ENCODE measurements at places on chromosomes 12 and 14.

DNA sequence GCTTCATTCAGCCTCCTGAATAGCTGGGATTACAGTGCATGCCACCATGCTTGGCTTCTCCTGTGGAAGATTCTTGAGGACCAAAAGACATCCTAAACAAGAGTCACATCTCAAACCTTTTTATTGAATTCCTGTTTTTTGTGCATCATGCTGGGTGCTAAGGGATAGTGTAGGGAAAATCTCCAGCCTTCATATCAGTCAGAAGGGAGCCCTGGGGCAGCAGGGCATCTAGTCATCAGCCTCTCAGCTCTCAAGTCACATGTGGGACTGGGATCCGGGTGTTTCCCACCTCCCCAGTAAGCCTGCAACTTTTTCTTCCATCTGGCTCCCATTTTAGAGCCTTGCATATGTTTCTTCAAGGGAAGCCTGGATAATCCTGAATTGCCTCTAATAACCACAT is 25.1 kb upstream of the OASL start:
- no peak for DNase-seq

GRCh38 chr14:29627137-29627536 is 300.5 kb downstream of the PRKD1 start:
- DNase-seq = no peak

DNA sequence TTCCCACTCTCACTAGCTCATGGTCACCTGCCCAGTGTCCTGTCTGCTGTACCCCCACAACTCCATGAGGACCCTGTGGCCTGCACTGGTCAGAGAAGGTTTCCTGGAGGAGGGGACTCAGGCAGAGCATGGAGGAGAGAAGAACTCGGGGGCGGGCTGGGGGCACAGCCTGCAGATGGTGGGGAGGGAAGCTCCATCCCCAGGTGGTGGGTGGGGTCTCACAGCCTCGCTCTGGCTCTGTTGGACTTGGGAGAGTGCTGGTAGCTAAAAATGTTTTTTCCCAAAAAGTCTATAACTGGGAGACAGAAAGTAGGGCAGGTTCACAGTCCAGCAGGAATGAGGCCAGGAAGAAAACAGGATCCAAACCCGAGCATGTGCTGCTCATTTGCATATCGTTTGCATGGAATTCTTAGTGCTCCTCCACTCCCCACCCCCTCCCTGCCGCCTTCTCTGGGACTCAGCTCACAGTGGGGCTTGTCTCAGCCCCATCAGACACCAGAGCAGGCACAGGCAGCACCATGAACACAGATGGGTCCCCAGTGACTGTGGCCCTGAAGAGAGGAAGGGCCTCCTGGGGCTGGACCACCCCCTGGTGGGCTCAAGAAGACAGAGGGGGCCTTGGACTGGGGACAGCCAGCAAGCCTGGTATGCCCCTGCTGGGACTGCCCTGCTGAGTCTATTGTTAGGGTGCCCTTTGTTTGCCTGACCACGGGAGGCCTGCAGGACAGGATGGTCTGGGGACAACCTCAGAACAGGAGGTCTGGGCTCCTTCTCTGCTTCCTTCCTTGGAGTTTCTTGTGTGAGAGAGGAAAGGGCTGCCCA is 67.0 kb upstream of the SFSWAP start:
- DNase-seq = no peak

GRCh38 chr12:47591795-47592194 is 114.0 kb downstream of the RPAP3 start:
- no peak for DNase-seq

DNA sequence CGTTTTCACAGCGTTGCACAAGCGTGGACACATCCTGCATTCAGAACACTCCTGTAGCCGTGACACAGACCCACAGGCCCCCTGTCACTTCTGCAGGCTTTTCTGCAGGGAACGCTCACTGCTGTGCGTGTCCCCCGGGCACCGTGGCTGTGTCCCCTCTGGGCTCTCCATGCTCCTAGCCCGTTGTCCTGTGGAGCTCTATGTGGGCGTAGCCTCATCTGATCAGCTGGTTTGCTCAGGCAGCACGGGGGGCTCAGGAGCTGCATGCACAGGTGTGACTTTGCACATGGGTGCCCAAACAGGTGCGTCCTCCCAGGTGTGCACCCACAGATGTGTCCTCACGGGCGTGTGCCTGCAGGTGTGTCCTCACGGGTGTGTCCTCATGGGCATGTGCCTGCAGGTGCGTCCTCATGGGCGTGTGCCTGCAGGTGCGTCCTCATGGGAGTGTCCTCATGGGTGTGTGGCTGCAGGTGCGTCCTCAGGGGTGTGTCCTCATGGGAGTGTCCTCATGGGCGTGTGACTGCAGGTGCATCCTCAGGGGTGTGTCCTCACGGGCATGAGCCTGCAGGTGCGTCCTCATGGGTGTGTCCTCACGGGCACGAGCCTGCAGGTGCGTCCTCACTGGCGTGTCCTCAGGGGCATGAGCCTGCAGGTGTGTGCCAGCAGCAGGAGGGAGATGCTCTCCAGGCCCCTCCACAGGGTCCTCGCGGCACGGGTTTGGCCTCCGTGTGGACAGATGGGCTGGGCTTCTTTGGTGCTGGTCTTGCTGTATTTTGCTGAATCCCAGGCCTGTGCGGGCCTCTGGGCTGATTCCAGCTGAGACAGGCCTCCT is 17.5 kb downstream of the MTA1 start:
- no peak for DNase-seq

DNA sequence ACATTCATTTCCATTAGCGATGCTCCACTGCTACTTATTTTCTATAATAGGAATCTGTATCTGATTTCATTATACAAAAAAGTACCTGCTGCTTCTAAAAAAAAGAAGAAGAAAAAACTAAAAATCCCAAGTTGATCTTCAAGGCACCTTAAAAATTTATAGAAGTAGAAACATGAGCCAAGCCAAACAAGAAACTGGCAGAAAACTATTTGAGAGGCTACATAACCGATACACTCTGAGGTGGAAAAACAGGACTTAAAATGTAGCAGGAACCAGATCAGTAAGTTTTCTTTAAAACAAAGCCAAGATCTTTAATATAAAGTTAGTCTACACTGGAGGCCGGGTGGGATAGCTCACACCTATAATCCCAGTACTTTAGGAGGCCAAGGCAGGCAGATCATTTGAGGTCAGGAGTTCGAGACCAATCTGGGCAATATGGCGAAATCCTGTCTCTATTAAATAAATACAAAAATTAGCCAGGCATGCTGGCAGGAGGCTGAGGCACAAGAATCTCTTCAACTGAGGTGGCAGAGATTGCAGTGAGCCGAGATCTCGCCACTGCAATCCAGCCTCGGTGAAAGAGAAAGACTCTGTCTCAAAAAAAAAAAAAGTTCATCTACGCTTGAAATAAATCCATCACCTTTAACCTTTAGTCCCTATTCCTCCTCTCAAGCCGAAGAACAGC is 278.6 kb downstream of the MED13L start:
- no peak for DNase-seq

GRCh38 chr12:15777355-15778012 is 11.7 kb downstream of the EPS8 start:
- no peak for DNase-seq

DNA sequence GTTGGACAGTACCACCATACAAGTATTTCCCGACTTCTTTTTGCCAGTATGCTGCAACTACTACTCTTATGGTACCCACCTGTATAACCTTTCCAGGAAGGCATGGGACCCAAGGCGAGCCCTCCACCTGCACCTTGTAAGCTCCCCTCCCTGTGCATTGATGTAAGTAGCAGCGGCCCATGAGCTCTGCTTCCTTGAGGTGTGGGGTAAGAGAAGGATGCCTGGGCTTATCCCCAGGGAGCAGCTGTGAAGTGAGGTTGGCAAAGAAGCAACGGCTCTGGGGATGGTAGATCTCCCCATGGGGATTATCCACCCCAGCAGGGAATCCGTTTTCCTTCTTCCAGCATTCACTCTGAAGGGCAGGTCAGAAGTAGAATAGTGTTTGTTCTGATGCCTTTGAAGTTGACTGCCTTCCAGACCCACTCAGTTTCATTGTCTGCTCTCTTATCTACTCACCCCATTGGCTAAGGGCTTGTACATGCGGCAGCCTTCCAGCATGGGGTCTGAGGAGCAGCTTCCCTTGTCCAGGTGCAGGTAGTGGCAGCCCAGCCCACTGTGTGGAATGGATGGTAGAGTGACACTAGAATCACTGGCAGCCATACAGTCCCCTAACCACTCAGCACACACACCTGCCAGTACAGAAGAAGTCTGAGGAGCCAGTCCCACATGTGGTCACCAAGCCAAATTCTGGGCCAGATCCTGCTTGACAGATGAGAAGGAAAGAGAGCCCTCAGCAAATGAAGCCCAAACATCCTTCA is 3.4 kb downstream of the CIROP start:
- no peak for DNase-seq

DNA sequence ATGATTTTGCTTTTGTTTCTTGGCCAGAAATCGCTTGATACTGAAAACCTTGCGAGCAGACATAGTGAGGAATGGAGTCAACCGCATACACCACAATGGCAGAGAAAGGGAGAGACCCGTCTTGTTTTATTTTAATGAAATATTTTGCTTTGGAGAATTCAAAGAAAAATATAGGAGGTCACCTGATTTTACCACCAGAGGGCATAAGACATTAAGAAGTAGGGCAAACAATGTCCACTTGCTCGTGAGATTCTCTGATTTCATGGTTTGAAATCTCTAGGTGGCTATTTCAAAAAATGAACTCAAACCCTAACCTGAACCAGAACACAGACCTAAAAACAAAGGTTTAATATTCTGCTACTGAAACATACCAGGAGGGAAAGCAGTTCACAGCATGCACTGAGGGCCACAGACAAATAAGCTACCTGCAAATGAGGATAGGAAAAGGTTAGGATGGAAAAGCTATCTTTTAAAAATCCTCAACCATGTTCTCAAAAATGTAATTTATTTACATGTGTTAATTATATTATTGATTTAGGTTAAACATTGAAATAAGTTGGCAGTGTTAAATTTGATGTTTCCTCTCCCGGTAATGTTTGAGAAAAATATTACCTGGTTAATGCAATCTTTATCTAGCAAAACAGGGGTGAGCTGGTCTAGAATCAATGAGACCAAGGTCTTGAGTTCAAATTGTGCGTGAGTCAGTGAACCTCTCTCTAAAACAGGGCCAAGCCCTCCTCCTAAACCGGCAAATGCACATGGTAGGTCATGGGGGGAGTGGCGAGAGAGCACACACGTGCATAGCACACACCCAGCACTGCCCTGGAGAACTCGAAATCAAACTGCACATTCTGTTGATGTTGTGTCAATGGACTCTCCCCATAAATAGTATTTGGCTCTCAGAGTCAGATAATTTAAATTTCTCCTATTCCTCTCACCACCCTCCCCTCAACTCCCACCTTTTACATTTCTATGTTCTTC is 12.5 kb downstream of the IFNG-AS1 start:
- peak; percentile 20 for DNase-seq

DNA sequence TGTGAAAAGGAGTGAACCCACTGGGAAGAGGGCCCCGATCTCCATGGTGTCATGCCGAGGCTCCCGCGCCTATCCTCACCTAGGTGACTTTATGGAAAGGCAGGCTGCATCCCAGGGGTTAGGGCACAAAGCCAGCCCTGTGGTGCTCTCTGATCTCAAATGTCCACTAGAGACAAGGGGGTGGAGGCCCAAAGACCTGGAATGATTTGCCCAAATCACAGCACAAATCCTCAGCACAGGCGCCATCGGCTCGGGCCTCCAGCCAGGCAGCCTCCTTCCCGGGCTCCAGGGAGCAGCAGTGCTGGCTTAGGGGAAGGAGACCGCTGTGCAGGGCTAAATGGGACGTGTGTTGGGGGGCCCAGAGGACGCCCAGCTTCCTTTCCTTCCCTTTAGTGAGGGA is 17.6 kb downstream of the CHGA start:
- no peak for DNase-seq

DNA sequence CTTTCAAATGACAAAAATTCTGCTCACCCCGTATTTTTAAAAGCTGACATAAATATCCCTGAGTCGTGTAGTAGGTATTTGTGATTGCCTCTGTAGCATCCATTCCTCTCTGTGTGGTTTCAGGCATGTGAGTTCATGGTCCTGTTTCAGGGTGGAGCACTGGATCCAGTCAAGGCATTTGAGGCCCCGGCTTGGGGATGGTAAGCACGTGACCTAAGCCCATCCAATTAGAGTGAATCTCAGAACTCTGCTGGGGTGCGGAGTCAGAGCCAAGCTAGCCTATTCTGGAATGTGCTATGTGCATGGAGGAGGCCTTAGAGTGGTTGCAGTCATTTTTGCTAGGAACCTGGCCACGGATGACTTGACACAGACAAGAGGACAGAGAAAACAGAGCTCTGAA is 4.3 kb upstream of the CSRP2 start:
- DNase-seq = no peak

DNA sequence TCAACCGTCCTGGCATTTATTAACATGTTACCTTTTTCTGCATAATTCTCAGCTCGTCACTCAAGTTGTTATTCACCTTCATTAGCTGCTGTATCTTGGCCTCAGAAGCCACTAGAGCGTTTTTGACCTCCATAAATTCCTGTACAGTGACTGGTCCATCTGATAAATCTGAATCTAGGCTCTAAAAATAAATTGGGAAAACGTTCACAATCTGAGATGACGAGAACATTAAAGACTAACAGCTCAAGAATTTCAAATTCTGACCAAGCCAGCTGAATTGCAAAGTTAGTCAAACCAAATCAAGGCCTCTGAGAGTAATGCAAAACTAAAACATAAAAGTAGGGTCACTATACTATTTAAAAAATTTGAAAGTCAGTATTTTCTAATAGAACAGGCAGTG is 45.0 kb downstream of the GIT2 start:
- no peak for DNase-seq

DNA sequence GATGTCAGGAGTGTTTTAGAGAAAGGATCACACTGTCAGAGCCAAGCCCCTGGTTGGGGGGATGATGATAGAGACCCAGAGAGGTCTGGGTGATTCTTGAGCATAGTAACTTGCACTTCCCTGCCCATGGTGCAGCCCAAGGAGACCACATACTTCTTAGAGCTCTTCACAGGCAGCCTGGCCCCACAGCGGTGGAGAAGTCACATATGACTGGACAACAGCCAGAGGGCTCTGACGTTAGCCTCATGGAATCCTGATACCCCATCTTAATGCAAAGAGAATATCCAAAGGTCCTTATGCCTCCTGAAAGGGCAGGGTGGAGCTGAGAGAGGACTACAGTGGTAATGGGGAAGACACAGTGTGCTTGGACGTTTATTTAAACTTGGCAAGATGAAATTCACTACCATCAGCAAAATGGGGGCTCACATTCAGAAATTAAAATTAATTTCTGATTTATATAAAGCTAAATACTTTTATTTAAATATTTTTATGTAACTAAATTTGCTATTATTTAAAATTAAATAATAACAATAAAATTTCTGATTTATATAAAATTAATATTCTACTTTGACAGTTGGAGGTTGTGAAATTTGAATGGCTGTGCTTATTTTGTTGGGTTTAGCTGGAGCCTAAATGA is 131.3 kb downstream of the KTN1 start:
- no peak for DNase-seq

GRCh38 chr12:96861656-96862055 is 45.4 kb upstream of the NEDD1 start:
- no peak for DNase-seq

DNA sequence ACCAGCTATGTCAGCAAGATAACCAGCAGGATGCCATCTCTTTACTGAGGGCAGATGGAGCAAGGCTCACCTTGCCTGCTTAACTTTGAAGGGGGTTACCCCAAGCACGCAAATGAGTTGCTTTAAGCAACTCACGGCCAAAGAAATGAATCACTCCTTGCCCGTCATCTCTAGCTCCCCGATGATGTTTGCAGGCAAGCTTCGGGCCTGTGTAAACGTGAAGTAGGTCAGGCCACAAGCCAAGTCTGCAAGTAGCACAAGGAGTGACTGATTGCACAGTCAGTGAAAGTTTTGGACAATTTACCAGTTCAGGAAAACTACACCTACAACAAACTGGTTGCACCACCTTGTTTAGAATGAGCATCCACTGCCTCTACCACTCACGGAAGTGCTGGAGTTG is 699.7 kb upstream of the TBX3 start:
- no peak for DNase-seq

All from immature natural killer cell (primary cell).